Spleen (tissue), 13 donors: ENCODE measurements at places on chromosomes 3 and 15. TPM values are rescaled to one million over a fixed set of nuclear protein-coding genes. Genes with fewer than 3 reads are reported as not detected.
A peak's percentile ranks its signal among the peaks of the same experiment; 100 is the strongest.

- H3K27me3 ChIP-seq, result no peaks in the 10 kb centered on the region
- no peak overlapping the region for H3K27ac ChIP-seq
- no peak for DNase-seq
- no peak overlapping the region for H3K4me3 ChIP-seq
- no peaks in the 10 kb centered on the region for H3K36me3 ChIP-seq
These were observed 286.7 kb upstream of the SOX2 start for GRCh38 chr3:181425074-181425473.

GRCh38 chr3:158297940-158298339 lies 188.1 kb downstream of the RSRC1 start:
- H3K27me3 ChIP-seq, result no peaks in the 10 kb centered on the region
- H3K36me3 ChIP-seq, result no peaks in the 10 kb centered on the region
- no peak for DNase-seq
- no peaks in the 10 kb centered on the region for H3K4me1 ChIP-seq
- no peak overlapping the region for H3K4me3 ChIP-seq

DNA sequence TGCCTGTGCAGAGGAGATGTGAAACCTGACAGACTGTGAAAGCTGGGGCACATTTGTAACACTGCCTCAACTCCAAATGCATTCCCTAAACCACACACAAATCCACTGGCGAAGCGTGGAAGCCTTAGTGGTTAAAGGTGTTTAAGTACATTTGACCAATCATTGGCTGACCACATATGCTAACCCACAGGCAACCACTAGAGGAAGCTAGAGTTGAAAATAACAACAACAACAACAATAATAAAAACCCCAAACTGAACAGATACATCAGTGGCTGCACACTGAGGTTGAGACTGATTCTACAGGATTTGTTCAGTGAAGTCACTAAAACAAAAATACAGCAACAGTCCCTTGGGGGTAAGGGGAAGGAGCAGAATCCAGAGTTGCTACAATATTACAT lies 129.7 kb downstream of the TJP1 start:
- H3K4me1 ChIP-seq, result no peaks in the 10 kb centered on the region
- no peaks in the 10 kb centered on the region for H3K36me3 ChIP-seq

DNA sequence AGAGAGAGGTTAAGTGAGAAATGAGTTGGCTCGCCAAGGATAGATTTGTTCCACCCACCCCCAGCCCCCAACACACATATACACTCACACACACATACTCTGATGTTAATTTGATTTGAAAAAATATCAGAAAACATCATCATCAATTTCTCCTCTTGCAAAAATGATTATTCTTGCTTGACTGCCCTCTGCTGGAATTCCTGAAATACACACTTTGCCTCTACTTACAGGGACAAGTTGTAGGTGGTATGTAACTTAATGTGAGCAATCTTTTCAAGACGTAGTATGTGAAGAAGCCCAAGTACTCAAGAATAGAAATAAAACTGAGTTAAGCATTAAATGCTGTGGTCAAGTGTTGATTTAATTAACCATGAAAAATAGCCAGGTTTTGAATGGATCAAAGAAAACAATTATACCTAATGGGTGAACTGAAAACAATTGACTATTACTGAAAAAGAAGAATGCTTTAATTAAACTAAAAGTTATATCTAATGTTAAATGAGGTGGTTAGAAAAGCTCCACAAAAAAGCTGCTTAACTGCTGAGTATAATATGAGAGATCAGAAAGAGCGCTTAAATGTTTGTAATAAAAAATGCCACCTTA lies 46.6 kb upstream of the MDFIC2 start:
- H3K27ac ChIP-seq, result no peak overlapping the region
- H3K4me1 ChIP-seq, result no peaks in the 10 kb centered on the region
- no peak overlapping the region for H3K4me3 ChIP-seq
- no peak for DNase-seq
- H3K36me3 ChIP-seq, result no peaks in the 10 kb centered on the region

DNA sequence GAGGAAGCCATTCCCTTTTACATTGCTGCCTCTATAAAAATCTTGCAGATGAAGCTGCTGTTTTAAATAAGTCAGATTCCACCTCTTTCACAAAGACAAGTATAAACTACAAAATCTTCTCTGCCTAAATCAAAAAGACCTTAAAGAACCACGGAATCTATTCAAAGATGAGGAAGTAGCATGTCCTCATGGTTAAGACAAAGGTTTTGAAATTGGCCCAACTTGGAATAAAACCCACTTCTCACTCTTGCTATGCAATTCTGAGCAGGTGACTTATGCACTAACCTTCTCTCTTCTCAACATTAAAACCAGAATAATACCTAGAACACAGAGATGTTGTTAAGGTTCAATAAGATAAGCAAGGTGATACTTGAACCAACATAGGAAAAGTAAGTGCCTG lies 97.6 kb downstream of the FOXP1 start:
- H3K27ac ChIP-seq, result no peak overlapping the region
- peaks cover 30% of the 10 kb centered on the region for H3K4me1 ChIP-seq
- H3K4me3 ChIP-seq, result no peak overlapping the region
- DNase-seq, result no peak
- no peaks in the 10 kb centered on the region for H3K27me3 ChIP-seq

DNA sequence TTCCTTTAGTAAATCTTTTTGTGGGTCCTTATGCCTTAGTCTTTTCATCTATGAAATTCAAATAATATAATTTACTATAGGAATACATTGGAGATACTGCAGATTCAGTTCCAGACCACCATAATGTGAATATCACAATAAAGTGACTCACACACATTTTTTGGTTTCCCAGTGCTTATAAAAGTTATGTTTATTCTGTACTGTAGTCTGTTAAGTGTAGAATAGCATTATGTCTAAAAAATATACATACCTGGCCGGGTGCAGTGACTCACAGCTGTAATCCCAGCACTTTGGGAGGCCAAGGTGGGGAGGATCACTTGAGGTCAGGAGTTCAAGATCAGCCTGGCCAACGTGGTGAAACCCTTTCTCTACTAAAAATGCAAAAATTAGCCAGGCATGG lies 53.9 kb upstream of the PAQR5 start:
- no peak for DNase-seq
- no peaks in the 10 kb centered on the region for H3K4me1 ChIP-seq
- H3K27me3 ChIP-seq, result no peaks in the 10 kb centered on the region

DNA sequence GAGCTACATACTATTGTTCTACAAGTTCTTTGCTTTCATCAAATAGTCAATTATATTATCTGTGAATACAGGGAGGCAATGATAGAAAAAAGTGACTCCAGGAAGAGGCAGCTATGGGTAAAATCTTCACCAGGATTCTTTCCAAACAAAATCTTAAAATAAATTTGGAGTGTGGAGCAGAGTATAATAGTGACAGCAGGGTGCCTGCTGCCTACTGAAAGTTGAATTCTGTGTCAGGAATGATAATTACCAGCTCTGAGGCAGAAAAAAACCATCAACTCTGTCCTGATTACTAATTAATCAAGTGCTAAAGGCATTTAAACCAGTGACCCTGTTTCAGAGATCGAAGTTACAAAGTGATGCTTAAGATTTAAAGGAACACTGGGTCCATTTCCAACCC lies 148.0 kb downstream of the DIPK2A start:
- no peaks in the 10 kb centered on the region for H3K27me3 ChIP-seq
- no peaks in the 10 kb centered on the region for H3K4me1 ChIP-seq
- H3K4me3 ChIP-seq, result no peak overlapping the region
- no peak for DNase-seq
- H3K27ac ChIP-seq, result no peak overlapping the region

DNA sequence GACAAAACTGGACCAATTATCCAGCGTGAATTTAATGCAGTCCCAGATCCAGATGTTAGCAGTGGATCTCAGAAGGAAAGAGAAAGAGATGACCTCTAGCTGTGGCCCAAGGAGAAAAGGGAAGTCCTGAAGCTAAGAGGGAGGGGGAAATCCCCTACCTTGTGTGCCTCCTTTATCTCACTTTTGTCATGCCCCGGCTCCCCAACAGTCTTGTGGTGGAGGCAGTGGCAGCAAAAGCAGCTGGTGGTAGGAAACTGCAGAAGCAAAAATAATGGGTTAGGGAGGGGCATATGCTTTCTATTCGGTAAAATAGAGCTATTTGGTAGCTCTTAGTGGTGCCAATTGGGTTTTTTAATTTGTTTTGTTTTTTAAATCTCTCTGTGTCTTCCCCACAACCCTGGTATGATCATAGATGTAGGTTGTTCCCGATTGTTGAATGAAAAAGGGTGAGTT lies 56.5 kb downstream of the MCTP2 start:
- DNase-seq, result peak; percentile 84
- peak overlapping the region; percentile 58 for H3K27ac ChIP-seq
- H3K27me3 ChIP-seq, result no peaks in the 10 kb centered on the region
- H3K36me3 ChIP-seq, result no peaks in the 10 kb centered on the region

DNA sequence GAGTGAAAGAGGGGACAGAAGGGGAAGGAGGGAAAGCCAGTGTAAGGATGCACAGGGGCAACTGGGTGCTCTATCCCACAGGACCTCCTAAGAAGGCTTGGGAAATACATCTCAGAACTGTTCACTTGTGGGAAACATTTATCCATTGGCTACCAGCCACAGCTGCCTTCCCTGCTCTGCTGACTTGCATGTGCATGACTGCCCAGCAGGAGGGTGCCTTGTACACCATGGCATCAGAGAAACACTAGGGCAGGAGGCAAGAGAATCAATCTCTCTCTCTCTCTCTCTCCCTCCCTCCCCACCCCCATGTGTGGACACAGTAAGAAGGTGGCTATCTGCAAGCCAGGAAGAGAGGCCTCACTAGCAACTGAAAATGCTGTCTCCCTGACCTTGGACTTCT lies 62.9 kb upstream of the ZBTB38 start:
- peaks cover 2% of the 10 kb centered on the region for H3K4me1 ChIP-seq
- no peak for DNase-seq
- no peaks in the 10 kb centered on the region for H3K27me3 ChIP-seq
- no peaks in the 10 kb centered on the region for H3K36me3 ChIP-seq
- no peak overlapping the region for H3K4me3 ChIP-seq

DNA sequence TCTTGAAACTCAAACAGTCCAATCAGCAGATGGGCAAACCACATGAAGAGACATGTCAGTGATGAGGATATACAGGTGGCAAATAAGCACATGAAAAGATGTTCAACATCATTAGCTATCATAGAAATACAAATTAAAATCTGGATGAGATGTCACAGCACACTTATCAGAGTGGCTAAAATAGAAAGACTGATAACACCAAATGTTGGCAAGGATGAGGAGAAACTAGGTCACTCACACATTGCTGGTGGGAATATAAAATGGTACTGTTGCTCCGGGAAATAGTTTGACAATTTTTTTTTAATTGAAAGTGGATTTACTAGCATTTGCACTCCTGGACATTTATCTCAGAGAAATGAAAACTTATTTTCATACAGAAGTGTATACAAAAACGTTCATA lies 8.4 kb downstream of the PGPEP1L start:
- H3K27ac ChIP-seq, result no peak overlapping the region
- no peaks in the 10 kb centered on the region for H3K27me3 ChIP-seq
- H3K4me1 ChIP-seq, result no peaks in the 10 kb centered on the region
- no peaks in the 10 kb centered on the region for H3K36me3 ChIP-seq

DNA sequence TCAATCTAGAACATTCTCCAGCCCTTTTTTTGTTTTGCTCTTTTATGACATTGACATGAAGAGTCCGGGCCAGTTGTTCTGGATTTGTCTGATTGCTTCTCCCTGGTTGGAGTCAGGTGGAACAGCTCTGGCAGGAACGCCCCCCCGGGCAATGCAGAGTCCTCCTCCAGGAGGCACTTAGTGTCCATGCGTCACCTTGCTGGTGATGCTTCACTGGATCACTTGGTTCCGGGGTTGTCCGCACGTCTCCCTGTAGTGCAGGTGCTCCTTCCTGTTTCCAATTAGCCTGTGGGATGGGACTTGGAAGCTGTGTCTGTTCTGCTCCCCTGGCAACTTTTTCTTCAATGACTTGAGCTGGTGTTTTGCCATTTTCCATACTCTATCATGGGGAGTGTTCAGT lies 9.8 kb downstream of the CSK start:
- peaks cover 100% of the 10 kb centered on the region for H3K4me1 ChIP-seq
- no peaks in the 10 kb centered on the region for H3K27me3 ChIP-seq
- H3K4me3 ChIP-seq, result peak overlapping the region; percentile 47

DNA sequence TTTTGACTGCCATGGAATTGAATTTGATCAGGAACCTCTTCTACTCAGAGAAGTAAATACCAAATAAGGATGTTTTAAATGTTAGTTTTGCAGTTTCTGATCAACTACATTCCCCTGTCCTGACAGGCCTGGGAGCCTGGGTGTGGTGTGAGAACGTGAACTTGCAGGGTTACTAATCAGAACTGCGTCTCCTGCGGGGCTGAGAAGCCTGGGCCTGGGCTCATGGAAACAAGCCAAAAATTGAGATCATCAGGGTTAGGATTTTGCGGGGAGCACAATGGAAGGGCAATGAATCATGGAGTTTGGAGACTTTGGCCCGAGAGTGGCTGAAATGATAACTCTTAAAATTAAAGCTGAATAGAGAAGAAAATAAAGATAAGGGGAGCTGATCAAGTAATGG lies 47.8 kb upstream of the C3orf70 start:
- H3K27ac ChIP-seq, result no peak overlapping the region
- H3K27me3 ChIP-seq, result no peaks in the 10 kb centered on the region
- no peak for DNase-seq
- no peak overlapping the region for H3K4me3 ChIP-seq

DNA sequence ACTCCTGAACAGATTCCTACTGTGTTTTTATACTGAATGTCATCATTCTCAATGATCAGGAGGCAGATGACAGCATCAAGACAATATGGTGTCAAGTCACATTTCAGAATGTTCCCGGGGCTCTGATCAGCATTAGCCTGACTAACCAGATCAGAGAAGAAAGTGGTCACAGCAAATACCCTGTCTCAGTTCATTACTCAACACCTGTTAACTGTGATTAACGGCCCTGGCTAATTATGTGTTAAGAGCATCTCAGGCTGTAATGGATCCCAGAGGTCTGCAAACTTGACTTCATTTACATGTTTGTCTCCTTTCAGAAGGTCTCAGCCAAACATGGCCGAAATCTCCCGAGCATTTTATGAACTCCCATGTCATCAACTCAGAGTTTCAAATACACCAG lies 833.7 kb downstream of the FHIT start:
- H3K4me1 ChIP-seq, result no peaks in the 10 kb centered on the region
- no peak overlapping the region for H3K4me3 ChIP-seq
- no peaks in the 10 kb centered on the region for H3K36me3 ChIP-seq
- H3K27ac ChIP-seq, result no peak overlapping the region

DNA sequence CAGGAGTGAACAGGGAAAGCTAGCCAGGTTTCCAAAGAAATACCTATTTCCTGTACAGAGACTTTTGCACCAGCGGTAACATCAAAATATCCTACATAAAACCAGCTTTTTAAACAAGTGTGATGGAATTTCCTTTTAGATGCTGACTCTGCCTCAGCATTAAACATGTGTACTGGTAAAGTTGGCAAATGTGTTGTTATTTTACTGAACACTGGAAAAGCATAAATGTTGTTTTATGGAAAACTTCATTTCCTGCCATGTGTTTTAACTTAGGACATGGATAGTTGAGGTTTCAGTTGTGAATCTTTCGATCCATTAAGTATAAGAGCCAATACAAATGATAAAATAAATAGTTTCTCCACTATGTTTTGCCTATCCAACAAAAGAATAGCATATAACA lies 15.7 kb downstream of the OXNAD1 start:
- peaks cover 5% of the 10 kb centered on the region for H3K36me3 ChIP-seq
- no peak overlapping the region for H3K27ac ChIP-seq
- H3K27me3 ChIP-seq, result no peaks in the 10 kb centered on the region
- no peak for DNase-seq
- H3K4me1 ChIP-seq, result peaks cover 4% of the 10 kb centered on the region

The LDHAL6B gene
- not detected for polyA plus RNA-seq

The SPESP1 gene
- polyA plus RNA-seq, result 1.5 TPM

The LMAN1L gene
- 25.6 TPM for polyA plus RNA-seq

The RYR3 gene
- polyA plus RNA-seq, result 0.99 TPM

The RGMA gene
- polyA plus RNA-seq, result 2.6 TPM

The DAZL gene
- 0.14 TPM for polyA plus RNA-seq

The SCAANT1 gene
- not detected for polyA plus RNA-seq

The ITGB5 gene
- 7.4 TPM for polyA plus RNA-seq
